ENCODE measurements at places on chromosomes 2 and 18.

- DNase-seq = no peak
Observed at GRCh38 chr2:109408043-109408335, 205.8 kb downstream of the SEPTIN10 start.

DNA sequence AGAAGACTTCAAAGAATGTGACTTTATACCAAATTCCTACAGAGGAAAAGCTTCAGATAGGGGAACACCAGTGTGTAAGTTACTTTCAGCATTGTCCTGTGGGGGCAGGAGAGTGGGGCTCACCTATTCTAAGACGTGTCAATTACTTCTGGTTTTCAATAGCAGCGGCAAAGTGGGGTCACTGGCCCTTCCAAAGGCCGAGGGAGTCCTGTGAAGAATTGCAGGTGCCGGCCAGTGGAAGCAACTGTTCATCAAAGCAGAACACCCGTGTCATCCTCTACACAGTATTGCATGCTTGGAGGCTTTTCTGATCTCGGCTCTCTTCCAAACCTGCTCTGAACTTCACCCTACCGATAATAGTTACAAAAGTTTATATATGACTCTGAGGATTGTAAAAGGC is 1176.5 kb upstream of the TMEFF2 start:
- no peak for DNase-seq

DNA sequence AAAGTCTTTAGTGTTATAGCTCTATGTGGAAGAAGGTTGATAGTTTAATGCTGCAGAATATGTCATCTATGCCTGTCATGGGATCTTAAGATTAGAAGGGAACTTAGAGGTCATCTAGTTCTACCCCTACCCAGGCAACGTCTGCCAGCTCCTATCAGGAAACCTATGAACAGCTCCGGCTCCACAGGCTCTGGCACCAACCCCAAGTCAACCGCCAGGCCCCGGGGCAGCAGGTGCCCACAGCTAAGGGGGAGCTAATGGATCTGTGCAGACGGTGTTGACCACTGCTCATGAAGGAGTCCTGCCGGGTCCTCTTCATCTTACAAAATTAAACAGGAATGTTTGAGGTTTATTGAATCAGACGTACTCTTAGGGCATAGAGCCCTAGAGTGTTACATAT is 440.8 kb upstream of the KLHL29 start:
- no peak for DNase-seq

DNA sequence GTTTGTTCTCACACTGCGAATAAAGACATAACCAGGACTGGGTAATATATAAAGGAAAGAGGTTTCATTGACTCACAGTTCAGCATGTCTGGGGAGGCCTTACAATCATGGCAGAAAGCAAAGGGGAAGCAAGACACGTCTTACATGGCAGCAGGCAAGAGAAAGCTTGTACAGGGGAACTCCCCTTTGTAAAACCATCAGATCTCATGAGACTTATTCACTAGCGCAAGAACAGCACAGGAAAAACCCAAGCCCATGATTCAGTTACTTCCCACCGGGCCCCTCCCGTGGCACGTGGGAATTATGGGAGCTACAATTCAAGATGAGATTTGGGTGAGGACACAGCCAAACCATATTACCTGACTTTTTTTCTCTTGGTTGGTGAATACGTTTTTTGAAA is 51.3 kb downstream of the TMEM247 start:
- DNase-seq = no peak

DNA sequence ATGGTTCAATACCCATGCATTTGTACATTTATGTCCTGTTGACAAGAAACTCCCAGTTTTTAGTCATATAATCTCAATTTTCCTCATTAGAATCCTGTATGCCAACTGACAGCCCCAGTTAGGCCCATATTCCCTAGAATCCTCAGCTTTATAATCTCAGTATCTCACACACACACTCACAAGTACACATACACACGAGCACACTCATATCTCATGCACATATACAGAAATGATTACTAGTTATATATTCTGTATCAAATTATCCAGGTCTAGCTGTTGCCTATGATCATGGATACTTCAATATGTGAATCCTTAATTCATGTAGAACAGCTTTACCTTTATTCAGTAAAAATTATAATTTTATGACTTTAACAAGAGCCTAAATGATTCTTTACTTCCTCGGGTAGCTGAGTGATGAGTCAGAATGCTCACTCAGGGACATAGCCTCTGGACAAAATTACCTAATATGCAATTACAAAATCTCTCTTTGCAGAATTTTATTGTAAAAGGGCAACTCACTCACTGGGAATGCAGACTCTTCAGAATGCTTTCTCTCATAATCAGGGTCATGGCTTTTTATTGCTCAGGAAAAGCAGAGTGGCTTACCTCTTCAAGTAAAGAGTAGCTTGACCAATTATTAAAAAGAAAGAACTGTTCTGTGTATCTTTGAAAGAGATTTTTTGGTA is 193.6 kb upstream of the PIK3C3 start:
- peak; percentile 93 for DNase-seq

- DNase-seq = no peak
Observed at GRCh38 chr18:35110059-35110458, 68.8 kb downstream of the MAPRE2 start.

GRCh38 chr2:19899985-19900930 is 1.5 kb downstream of the TTC32 start:
- DNase-seq = peak; percentile 20

GRCh38 chr2:22536133-22536532 is 848.8 kb upstream of the KLHL29 start:
- DNase-seq = peak; percentile 1

GRCh38 chr2:234640657-234641056 is 143.8 kb upstream of the ARL4C start:
- DNase-seq = no peak

- DNase-seq = no peak
Observed at GRCh38 chr18:71027531-71027930, 738.7 kb downstream of the SOCS6 start.

- peak; percentile 96 for DNase-seq
Observed at GRCh38 chr2:51722311-51722710, 690.4 kb upstream of the NRXN1 start.

DNA sequence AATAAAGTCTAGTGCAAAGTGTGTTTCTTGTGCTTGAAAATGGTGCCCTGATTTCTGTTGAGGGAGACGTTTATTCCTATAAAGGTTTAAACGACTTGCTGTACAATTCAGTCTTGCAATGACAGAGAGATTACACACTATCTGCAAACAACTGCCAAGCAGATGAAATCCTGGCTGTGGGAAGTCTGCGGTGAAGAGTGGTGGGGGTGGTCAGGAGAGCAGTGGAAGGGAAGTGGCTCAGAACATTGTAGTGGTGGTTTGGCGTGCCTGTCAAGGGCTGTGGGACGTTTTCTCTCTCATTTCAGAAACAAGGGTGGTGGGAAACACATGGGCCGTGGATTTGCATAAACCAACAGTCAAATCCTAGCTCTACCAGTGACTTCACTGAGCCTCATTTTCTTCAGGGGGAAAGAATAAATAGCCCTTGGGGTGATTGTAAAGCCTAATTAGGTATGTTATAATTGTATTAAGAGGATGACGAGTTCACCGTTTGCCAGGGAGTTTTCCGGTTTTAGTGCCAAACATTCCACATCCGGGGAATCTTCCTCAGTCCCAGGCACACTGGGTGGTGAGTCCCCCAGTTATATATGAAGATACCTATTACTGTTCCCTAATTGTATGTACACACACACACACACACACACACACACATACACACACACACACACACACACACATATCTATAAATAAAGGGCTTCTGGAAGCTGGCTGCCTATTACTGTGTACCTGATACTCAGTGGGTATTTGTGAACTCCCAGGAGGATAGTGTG is 115.0 kb downstream of the SPTBN1 start:
- peak; percentile 98 for DNase-seq

GRCh38 chr2:108220191-108220590 is 19.6 kb upstream of the SULT1C3 start:
- no peak for DNase-seq

DNA sequence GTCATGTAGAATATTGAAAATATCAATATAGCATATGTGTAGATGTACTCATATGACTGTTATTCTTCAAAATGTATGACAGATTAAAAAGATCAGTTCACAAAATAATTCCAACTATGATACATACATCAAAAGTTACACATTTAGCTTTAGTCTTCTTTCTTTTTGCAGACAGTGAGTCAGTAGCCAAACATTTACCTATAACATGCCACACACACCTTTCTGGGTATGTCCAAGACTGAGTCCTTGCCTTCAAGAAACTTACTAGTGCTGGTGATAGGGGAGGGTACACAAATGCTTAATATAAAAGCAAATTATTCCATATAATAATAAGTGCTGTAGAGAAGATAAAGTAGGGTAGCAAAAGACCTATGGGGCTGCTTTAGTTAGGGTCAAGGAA is 152.9 kb upstream of the WDSUB1 start:
- no peak for DNase-seq

GRCh38 chr2:112749755-112750559 is 14.5 kb downstream of the CKAP2L start:
- peak; percentile 78 for DNase-seq

DNA sequence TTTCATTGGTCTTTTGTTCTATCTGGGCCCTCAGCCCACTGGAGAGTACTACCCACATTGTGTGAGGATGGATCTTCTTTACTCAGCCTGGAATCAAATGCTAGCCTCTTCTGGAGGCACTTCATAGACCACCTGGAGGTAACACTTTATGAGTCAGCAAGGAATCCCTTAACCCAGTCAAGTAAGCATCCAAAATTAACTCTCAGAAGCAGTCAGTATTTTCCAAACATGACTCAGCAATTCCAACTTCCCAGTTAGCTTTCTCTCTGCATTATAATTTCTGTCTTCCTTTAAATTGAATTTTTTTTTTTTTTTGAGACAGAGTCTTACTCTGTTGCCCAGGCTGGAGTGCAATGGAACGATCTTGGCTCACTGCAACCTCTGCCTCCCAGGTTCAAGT is 142.7 kb downstream of the ACKR3 start:
- peak; percentile 22 for DNase-seq

GRCh38 chr2:10733566-10733925 is 12.1 kb downstream of the ATP6V1C2 start:
- DNase-seq = no peak

GRCh38 chr2:235191978-235192377 is 240.2 kb downstream of the SH3BP4 start:
- peak; percentile 21 for DNase-seq

DNA sequence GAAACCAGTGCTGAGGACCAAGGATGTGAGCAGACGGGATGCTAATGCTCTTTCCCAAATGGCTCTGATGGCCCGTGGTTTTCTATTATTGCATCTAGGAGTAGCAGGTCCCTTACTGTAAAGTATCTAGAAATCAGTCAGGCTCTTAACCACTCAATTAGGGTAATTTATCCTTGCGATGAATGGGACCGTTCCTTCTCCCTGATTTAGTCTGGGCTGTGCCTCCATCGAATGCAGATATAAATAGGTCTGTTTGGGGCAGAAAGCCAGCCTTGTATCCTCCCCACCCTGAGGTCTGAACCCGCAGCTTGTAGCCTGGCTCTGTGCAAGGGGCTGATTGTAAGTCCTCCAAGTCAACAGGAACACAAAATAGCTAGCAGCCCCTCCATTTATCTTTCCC is 9.5 kb upstream of the SMARCAL1 start:
- no peak for DNase-seq

- no peak for DNase-seq
Observed at GRCh38 chr2:16476866-16477265, 188.8 kb downstream of the CYRIA start.
